ENCODE measurements at places on chromosomes 2 and 18.

DNA sequence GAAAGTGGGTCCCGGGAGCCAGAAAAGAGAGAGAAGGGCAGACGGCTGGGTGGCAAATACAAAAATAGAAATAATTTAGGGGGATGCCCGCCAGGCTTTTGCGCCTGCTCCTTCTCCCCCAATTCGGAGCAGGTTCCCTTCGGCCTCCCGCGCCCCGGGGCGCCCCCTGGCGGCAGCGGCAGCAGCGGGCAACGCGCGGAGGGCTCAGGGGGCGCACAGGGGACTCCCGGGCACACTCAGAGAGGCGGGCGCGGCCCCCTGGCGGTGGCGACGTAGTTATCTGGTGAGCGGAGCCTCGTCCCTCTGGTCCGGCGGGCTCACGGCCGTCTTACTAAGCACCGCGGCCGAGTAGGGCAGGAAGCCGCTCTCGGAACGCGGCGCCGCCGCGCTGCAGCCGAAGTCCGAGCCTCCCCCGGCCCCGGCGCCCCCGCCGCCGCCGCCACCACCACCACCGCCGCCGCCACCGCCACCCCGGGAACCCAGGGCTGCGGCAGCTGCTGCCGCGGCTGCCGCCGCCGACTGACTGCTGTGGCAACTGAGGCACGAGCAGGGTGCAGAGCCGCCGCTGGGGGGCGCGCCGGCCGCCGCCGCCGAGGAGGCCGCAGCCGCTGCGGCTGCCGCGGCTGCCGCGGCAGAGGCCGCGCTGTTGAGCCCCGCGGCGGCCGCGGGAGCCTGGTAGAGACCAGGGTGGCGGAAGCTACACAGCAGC is 3.8 kb downstream of the EVX2 start:
- DNase-seq, result no peak

DNA sequence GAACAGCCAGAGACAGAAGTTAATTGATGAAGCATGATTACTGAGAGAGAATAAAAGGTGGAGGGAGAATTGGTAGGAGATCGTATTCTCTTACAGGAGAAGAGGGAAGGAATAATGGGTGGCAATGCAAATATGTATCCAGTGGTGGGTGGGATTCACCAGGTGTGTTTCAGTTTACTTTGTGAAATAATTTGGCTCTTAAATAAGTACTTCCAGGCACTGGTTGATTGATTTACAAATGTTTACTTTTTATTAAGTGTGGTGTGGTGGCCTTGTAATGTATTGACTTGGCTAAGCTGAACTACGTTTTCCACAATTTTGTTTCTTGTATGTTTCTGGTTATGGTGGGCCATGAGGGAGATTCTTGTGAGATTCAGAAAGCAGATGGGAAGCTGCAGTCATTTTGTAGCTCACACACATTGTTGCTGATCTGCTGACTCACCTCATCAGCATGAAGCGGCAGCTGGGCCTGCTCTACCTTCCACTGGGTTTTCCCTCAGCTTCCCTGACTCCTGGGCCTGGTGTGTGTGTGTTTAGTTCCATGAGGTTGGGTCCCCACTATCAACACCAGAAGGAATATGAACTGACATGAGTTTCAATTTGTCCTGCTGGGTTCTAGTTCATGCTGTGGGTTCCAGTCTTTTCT is 32.6 kb downstream of the MYL12B start:
- DNase-seq, result no peak

DNA sequence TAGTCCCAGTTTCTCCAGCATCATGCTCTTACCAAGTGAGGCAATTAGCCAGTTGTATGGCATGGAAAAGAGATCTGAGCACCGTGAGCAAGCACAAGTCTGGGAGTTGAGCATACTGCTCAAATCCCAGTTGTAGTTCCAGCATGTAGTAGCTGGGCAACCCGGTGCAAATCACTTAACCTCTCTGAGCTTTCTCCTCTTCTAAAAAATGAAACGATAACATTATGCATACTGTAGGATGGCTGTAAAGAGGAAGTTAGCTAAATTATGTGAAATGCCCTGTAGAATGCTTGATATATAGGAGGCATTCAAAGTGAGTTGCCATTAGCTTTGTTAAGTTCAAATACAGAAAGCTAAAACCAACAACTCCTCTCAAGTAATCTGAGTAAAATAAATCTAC is 164.0 kb upstream of the ZEB2 start:
- DNase-seq, result no peak

DNA sequence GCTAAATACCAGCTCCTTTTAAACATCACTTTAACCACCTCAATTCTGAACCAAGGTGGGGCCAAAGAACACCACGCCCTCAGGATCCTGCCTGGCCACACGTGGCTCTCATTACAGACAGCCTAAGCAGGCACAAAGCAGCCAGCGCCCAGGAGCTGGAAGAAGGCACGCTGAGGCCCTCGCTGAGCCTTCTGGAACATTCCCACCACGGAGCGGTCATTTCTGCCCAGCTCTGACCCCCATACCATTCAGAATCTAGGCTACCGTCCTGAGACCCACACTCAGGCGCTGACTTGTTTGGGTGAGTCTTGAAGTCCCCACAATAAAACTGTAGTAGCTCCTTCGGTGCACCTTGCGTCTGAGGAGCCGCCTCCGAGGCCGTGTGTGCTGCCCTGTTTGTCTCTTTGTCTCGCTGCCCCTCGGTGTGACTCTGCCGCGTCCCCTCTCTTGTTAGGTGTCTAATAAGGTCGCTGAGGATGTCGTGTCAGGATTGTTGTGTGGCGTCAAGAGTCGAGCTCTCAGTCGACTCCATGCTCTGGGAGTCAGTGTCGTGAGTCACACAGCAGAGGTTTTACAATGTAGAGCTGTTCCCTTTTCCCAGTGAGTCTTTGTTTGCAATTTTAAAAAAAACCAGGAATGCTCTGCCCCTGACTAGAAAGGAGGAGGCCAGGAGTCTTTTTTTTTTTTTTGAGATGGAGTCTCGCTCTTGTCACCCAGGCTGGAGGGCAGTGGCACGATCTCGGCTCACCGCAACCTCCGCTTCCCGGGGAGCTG is 242.4 kb downstream of the KLHL29 start:
- no peak for DNase-seq

GRCh38 chr18:13387855-13388548 is 169.4 kb downstream of the LDLRAD4 start:
- no peak for DNase-seq

GRCh38 chr2:25453199-25453905 is 111.6 kb upstream of the DNMT3A start:
- peak; percentile 38 for DNase-seq

GRCh38 chr18:49921318-49921985 is 108.1 kb upstream of the ACAA2 start:
- no peak for DNase-seq

DNA sequence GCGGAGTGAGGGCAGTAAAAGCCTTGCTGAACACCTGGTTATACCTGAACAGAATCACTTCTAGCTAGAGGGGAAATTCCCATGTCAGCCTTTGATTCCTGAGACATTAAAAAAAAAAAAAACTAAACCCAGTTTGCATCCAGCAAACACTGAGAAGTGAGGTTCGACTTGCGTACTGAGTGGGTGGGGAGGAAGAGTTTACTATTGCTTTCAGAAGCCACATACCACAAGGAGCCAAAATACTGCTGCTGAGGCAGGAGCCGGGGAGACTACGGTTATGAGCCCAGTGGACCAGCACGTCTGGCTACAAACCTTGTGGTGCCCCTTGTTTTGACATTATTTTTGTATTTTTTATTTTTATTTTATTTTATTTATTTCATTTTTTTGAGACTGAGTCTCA is 2.7 kb downstream of the COLEC11 start:
- DNase-seq, result peak; percentile 31

GRCh38 chr18:63795606-63796005 is 20.4 kb downstream of the SERPINB7 start:
- DNase-seq, result no peak
